ENCODE measurements at places on chromosomes 1 and 21. TPM values are rescaled to one million over a fixed set of nuclear protein-coding genes. Genes with fewer than 3 reads are reported as not detected.

- no peaks in the 10 kb centered on the region for H3K4me1 ChIP-seq
- no peak overlapping the region for H3K27ac ChIP-seq
- no peak for DNase-seq
Observed at GRCh38 chr21:36166705-36167104, 10.1 kb downstream of the DOP1B start.

KRTAP19-3 gene
- not detected for total RNA-seq

DNA sequence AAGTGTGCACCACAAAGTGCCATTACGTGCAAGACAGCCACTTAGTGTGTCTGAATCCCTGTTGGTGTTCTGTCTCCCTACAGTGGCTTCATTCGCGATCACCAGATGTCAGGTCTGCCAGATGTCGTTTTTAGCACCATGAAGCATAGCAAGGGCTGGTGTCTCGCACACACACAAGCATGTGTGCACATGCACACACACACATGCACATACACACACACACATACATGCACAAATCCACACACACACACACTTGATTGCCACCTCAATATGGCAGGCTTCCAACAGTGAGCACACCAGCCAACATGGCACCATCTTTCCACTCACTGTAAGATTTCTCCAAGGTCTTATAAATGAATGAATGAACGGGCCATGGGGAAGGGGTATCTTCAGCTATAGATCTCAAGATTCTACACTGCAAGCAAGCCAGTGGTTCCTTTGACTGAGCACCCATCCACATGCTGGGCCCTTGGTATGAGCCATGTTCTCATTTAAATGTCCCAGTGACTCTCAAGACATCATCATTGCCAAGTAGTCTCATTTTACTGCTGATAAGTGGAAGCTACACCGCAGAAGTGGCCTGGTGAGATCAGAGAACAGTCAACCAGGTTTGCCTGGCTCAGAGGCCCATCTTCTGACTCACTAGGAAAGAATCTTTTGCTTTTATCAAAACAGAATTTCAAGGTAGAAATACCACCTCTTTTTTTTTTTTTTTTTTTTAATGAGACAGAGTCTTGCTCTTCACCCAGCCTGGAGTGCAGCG lies 84.9 kb downstream of the SIM2 start:
- peak; percentile 33 for DNase-seq
- no peak overlapping the region for H3K27ac ChIP-seq
- H3K27me3 ChIP-seq, result no peaks in the 10 kb centered on the region
- H3K4me1 ChIP-seq, result peaks cover 13% of the 10 kb centered on the region

DDR2 gene
- total RNA-seq, result 0.34 TPM

- no peak overlapping the region for H3K27ac ChIP-seq
- no peak for DNase-seq
- no peaks in the 10 kb centered on the region for H3K4me1 ChIP-seq
- H3K4me3 ChIP-seq, result no peak overlapping the region
- H3K36me3 ChIP-seq, result no peaks in the 10 kb centered on the region
Observed at GRCh38 chr1:171261336-171261735, 13.0 kb downstream of the FMO1 start.

HES5 gene
- not detected for total RNA-seq

KCND3 gene
- not detected for total RNA-seq

OR6K3 gene
- total RNA-seq, result not detected

- H3K27me3 ChIP-seq, result no peaks in the 10 kb centered on the region
- H3K36me3 ChIP-seq, result no peaks in the 10 kb centered on the region
- H3K4me1 ChIP-seq, result no peaks in the 10 kb centered on the region
- H3K27ac ChIP-seq, result no peak overlapping the region
- no peak for DNase-seq
Observed at GRCh38 chr1:38915352-38915948, 26.2 kb downstream of the RHBDL2 start.

GRCh38 chr1:90973897-90974798 lies 47.7 kb downstream of the ZNF644 start:
- peaks cover 52% of the 10 kb centered on the region for H3K36me3 ChIP-seq
- no peak overlapping the region for H3K4me3 ChIP-seq
- DNase-seq, result no peak
- peak overlapping the region; percentile 33 for H3K27ac ChIP-seq

DNA sequence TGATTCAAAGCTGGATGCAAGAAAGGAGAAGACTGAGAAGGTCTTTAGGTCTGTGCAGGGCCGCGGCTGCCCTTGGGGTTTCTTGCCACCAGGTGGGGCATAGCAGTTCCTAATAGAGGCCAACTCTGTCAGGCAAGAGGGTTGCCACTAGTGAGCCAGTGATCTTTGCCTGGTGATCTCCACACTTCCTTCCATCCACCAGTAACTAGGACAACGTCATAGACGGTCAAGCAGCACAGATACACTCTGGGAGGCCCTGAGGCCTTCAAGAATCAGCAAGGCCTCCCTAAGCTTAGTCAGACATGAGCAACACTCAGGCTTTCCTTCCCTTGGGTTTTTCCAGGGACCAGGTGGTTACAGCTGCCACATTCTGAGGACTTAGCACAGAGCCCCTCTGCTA lies 32.9 kb upstream of the ATP2B4 start:
- no peaks in the 10 kb centered on the region for H3K4me1 ChIP-seq
- peak; percentile 39 for DNase-seq
- peaks cover 70% of the 10 kb centered on the region for H3K27me3 ChIP-seq
- H3K27ac ChIP-seq, result no peak overlapping the region
- H3K4me3 ChIP-seq, result no peak overlapping the region
- no peaks in the 10 kb centered on the region for H3K36me3 ChIP-seq

- no peaks in the 10 kb centered on the region for H3K27me3 ChIP-seq
- no peak for DNase-seq
- no peaks in the 10 kb centered on the region for H3K36me3 ChIP-seq
- H3K27ac ChIP-seq, result no peak overlapping the region
- H3K4me3 ChIP-seq, result no peak overlapping the region
Observed at GRCh38 chr1:2343023-2343935, 48.1 kb downstream of the MORN1 start.

GRCh38 chr1:44371206-44371605 lies 16.1 kb upstream of the ERI3 start:
- H3K27ac ChIP-seq, result no peak overlapping the region
- no peaks in the 10 kb centered on the region for H3K36me3 ChIP-seq
- H3K4me3 ChIP-seq, result no peak overlapping the region
- peaks cover 30% of the 10 kb centered on the region for H3K27me3 ChIP-seq

DNA sequence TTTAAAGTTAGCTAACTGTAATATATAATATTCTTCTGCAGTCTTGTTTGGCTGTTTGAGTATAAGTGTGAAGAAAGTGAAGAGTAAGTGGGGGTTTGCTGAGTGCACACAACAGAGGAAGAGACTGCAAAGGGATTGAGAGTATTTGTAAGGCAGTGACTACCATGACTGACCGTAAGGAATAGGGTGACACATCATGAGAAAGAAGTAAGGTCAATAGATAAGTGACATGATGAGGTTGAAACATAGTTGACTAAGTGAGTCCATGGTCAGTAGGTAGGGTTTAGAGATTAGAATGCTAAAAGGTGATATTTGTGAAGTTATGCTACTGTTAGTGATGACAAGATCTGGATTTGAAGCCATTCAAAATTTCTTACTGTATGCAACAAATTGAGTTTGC lies 27.7 kb downstream of the WARS2 start:
- H3K4me1 ChIP-seq, result peaks cover 11% of the 10 kb centered on the region
- no peaks in the 10 kb centered on the region for H3K36me3 ChIP-seq
- no peaks in the 10 kb centered on the region for H3K27me3 ChIP-seq
- no peak overlapping the region for H3K27ac ChIP-seq
- no peak overlapping the region for H3K4me3 ChIP-seq

DNA sequence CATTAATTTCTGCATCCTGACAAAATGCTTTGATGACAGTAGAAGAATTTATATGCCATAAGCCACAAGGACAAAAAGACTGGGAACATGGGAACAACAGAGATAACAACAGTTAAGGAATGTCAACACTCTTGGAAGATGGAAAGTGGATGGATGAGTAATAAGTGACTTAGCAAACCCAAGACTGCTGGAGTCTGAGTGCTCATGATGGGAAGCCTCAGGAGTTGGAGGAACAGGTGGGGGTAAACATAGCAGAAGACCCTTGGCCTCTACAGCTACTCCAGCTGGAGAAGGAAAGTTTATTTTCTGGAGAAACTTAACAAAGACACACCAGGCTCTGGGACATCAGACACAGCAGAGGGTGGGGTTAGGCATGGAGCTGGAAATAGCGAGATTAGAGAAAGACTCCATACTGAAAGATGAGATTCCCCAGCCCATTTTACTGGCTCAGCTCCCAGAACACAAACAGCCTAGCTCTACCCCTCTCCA lies 13.6 kb downstream of the G0S2 start:
- H3K4me1 ChIP-seq, result peaks cover 35% of the 10 kb centered on the region
- no peak for DNase-seq
- peaks cover 8% of the 10 kb centered on the region for H3K27me3 ChIP-seq
- no peak overlapping the region for H3K27ac ChIP-seq
- no peak overlapping the region for H3K4me3 ChIP-seq

IFI44L gene
- total RNA-seq, result 82.0 TPM

GRCh38 chr1:89332461-89332860 lies 31.4 kb upstream of the GBP6 start:
- no peaks in the 10 kb centered on the region for H3K4me1 ChIP-seq
- H3K4me3 ChIP-seq, result no peak overlapping the region
- no peak overlapping the region for H3K27ac ChIP-seq
- no peaks in the 10 kb centered on the region for H3K36me3 ChIP-seq
- peaks cover 25% of the 10 kb centered on the region for H3K27me3 ChIP-seq

FALEC gene
- 0.71 TPM for total RNA-seq

GPR52 gene
- 3.2 TPM for total RNA-seq

LAMC1 gene
- 368 TPM for total RNA-seq

DBT gene
- total RNA-seq, result 10.4 TPM

GRCh38 chr1:100530880-100531487 lies 7.0 kb upstream of the GPR88 start:
- peaks cover 7% of the 10 kb centered on the region for H3K4me1 ChIP-seq
- peaks cover 18% of the 10 kb centered on the region for H3K27me3 ChIP-seq
- no peak overlapping the region for H3K27ac ChIP-seq

CFHR1 gene
- total RNA-seq, result not detected

DNA sequence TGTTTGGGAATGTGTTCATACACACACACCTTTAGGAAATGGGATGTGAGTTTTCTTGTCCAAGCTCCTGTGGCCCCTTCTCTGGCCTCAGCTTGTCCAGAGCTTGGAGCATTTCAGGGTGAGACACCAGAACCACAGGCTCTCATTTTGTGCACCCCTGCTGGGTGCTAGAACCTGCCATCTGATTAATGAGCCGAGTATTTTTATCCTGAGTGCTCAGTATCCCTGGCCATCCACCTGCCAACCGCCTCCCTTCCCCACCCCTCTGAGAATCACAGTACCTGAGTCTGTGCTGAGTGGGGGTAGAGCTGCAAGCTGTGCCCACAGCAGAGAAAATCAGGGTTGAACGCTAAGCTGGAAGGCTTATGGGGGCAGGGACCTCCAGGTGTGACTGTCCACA lies 1.4 kb downstream of the CASQ1 start:
- DNase-seq, result no peak
- H3K4me3 ChIP-seq, result no peak overlapping the region
- H3K27me3 ChIP-seq, result peaks cover 32% of the 10 kb centered on the region
- H3K4me1 ChIP-seq, result no peaks in the 10 kb centered on the region

SPRR2F gene
- not detected for total RNA-seq

Measured in Calu3 (cell line).